Dorsolateral prefrontal cortex (tissue), 122 donors: ENCODE measurements at places on chromosomes 1 and 21.

DNA sequence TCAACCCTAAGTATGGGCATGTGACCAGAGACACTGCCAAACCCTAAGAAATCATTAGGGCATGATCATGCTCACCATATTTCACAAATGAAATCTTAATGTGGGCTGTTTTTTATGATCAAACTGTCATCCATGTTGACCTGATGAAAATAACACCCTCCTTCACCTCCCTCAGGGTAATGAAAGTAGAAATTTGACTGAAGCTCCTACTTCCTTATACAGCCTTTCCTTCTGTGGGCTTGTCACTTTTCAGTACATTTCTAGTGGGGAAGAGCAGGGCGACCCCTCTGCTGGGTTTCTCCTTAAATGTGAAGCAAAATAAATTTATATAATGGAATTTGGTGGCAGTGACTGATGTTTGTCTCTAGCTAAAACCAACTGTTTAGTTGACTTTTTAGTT is 25.9 kb downstream of the IVNS1ABP start:
- DNase-seq, result no peak

GRCh38 chr1:103788377-103788776 is 38.7 kb downstream of the AMY1C start:
- no peak for DNase-seq

- DNase-seq, result no peak
These were observed 1.6 kb downstream of the CRYBG2 start for GRCh38 chr1:26352338-26352679.

DNA sequence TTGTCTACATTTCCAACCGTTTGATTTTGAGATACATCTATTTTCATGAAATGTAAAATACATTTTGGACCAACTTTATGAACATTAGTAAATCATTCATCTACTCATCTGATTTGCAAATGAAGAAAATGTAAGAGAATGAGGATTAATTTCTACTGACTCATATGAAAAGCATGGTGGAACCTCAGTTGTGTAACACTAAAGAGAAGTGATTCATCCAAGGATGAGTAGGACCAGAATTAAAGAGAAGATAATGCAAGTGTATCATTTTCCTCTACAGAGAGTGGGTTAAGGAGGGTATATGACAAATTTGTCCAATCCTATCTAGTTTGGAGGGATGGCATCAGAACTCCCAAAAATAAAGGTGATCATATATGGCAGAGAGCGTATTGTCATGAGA is 1967.6 kb downstream of the MRPL39 start:
- no peak for DNase-seq

- DNase-seq, result peak; percentile 91
These were observed 111.7 kb downstream of the GLUL start for GRCh38 chr1:182279724-182280503.
